Natural killer cell treated with Interleukin-12 subunit alpha and Interleukin-12 subunit beta and Interleukin-15 and Interleukin-18, amount 100 ng/mL, for 72 hours (primary cell): ENCODE measurements at places on chromosomes 1 and 21.

DNA sequence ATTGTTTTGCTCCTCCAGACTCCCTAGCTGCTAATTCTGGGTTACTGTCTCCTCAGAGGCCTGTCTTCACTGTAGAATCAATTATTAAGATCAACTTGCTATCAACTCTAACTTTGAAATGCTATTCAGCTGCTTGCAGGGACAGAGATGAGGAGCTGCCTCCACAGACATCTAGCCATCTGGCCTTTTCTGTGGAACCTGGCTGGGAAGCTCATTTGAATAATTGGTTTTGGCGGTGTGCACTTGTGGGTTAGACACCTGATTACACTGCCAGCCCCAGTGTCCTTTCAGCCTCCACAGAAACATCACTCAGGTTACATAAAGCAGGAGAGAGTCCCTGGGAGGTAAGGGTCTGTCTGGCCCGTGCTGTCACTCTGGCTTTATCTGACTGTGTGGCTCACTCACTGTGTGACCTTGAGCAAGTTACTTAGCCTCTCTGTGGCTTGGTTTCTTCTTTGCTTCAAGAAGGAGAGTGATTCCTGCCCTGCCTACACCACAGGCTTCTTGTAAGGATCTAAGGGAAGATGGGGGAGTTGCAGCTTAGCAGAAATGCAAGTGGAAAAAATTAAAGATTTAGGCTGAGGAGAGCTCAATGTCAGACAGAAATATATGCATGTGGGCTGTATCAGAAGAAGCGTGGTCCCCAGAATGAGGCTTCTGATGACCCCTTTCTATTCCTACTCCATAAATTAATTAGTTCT lies 131.6 kb downstream of the BEND5 start:
- no peak for DNase-seq

- DNase-seq, result no peak
These were observed 91.7 kb downstream of the TBX15 start for GRCh38 chr1:118896416-118896815.

DNA sequence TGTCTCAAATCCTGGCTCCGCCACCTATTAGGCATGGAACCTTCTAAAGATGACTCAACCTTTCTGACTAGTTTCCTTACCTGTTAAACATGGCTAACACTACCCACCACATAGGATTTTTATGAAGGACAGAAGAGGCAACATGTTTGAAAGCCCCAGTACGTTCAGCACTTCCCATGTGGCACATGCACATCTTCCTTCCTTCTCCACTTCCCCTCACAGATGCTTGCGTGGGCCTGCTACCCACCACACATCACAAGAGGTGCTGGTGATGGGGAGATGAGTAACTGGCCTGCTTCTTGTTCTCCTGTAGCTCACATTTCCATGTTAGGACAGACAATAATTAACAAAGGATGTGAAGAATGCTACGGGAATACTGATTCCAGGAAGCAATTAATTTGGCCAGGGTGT lies 7.1 kb downstream of the ZBTB21 start:
- DNase-seq, result no peak

GRCh38 chr1:53089478-53090226 lies 27.6 kb downstream of the PODN start:
- no peak for DNase-seq

DNA sequence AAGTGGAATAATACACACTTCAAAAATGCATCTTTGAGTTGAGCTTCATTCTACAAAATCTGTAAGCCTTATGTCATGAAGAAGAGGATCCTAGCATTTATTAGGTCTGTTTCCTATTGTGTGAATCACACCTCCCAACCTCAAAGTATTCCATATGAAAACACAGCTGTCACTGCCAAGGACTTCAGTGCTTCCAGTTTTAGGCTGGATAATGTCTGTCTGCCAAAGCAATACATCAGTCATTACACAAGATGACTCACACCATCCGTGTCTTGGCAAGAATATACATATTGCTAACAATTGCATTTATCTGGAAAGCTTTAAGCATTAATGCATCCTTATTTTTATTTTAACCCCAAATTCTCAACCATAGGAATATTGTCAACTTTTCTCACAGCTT lies 125.7 kb upstream of the TMPRSS15 start:
- no peak for DNase-seq

DNA sequence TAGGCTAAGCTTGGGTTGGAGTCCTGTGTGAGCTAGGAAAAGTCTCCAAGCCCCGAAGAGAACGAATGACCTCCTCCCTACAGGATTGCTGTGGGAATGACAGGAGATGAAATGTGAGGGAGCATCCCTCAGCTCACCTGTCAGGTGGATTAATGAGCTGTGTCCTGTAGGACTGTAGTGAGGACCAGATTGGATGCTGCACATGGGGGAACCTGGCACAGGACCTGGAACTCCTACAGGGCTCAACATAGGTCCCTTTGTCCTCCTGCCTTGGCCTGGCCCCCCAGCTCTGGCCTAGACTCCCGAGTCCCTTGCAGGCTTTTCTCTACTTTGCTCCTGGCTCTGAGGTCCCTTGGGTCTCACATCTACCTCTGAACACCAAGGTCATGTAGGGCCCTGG lies 155.7 kb downstream of the PTPRU start:
- DNase-seq, result no peak

DNA sequence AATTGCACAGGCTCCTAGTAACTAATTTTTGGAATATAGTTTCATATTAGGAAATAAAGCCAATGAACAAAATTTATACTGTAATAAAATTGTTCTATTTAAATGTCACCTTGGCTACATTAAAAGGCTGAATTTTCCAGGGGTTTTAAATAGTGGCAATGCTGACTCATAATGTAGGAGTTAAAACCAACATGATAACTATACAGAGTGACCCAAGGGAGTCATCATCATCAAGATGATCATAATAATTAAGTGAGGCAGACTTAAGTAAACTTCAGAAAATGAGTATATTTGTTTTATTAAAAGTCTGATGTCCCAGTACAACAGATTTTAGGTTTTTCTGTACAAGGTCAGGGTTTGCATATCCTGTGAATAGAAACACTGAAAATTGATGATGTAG lies 183.4 kb downstream of the PLPPR4 start:
- DNase-seq, result no peak

DNA sequence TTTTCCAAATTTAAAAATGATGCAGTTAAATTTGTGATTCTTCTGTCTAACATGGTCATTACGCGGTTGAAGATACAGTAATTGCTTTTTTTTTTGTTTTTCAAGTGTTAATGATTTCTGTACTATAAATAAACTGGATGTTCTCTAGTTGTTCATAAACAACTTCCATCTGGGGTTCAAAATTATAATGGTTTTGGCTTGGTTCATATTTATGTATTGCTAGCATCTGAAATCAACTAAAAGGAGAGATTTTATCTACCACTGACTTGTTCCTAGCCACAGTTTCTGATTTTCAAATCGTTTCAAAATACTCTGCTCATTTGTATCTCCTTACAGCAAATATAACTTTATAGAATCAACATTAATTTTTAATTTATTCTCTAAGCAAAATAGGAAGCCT lies 35.2 kb upstream of the PLPPR4 start:
- no peak for DNase-seq

DNA sequence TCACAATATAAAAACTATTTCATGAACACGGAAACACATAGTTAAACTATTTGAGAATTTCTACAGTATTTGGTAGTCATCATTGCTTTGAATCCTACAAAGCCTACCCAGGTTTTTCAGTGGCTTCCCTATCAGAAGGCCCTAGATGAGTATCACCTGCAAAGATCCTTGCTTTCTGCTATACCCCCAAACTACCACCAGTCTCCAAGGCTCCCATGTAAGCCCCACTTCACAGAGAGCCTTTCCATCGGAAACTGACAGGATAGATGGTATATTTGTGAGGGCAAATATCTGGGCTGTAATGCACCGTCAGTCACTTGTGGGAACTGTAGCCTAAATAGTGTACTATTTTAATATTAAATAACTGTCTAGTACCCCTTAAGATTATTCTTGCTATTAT lies 674.3 kb downstream of the BRINP3 start:
- DNase-seq, result no peak

- no peak for DNase-seq
These were observed 9.1 kb upstream of the METTL13 start for GRCh38 chr1:171772312-171772711.

DNA sequence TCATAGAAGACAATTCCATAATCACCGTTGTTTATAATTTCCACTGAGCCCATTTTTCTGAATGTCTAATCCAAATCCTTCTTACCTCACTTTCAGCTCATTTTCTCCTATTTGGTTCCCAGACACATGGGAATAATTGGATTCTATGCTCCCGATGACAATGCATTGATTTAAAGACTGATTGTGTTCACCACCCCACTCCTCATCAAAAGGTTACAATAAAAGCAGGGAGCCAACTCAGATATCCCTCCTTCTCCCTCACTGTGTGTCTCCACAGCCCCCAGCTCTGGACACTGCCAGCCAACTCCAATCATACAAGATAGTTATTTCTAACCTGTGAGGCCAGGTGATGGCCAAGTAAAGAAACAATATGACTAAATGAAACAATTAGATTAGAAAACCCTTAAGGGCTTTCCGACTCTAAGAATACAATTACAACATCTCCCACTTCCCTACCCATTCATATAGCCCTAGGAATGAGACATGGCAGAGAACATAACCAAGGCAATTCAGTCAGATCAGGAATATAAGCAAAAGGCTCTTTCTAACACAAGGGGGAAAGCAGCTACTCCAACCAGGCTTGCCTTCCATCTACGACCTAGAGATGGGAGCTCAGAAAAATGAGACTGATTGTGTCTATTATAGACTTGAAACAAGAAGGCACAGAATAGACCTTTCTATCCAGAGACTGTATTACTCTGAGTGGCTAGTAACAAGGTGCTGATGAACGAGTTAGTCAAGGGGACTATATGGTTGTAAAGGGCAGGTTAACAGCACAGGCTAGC lies 28.5 kb upstream of the CADM3 start:
- no peak for DNase-seq

- DNase-seq, result no peak
These were observed 853 bp downstream of the TTC22 start for GRCh38 chr1:54800041-54800898.

DNA sequence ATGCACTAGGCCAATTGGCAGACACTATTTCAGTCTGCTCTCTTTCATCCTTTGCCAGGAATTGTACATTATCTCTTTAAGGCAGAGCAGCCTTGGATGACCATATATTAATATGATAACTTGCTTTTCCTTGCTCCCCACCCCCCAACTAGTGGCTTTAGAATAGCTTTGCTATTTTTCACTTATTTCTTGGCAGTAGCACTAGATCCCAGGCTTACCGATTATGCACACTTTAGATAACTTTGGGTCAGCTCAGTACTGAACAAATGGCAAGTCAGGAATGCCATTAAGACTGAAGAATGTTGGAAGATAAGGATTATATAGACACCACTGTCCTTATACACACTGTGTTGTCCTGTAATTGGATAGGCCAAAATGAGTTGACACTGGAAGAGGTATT lies 146.4 kb downstream of the FGGY start:
- DNase-seq, result no peak

DNA sequence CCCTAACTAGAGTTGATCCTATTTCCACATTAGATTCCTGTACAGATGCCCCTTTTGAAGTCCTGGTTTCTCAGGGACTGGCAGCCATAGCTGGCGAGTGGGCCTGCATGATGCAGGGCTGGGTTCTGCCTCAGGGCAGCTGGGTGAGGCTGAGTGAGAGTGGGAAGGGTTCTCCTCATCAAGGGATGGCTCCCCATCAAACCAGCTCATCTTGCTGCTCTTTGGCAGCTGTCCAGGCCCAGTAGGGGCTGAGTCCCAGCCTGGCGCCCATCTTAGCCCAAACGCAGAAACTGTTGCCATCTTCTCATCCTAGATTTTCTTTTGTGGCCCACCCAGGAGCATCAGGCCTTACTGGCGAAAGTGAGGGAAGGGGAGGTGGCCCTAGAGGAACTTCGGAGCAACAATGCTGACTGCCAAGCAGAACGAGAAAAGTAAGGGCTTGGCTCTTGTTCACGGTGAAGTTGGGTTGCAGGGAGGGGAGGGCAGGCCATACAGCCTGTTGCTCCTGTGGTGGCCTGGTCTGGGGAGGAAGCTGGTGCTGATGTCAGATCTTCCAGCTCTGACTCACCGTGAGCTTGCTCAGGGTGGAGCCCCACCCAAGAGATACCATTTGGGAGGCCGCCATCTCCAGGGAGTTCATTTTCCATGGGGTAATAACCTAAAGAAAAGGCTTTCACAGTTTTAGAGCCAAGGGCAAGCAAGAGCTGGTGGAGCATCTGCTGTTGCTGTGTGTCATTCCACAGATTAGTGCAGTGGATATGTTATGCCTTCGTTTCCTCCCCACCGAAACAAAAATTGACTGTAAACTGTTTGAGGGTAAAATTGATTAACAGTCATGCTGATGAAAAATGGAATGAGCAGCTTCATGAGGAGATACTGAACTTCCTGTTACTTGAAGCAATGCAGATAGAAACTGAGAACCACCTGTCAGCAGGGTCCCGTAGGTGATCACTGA lies 34.7 kb downstream of the TUFT1 start:
- no peak for DNase-seq

DNA sequence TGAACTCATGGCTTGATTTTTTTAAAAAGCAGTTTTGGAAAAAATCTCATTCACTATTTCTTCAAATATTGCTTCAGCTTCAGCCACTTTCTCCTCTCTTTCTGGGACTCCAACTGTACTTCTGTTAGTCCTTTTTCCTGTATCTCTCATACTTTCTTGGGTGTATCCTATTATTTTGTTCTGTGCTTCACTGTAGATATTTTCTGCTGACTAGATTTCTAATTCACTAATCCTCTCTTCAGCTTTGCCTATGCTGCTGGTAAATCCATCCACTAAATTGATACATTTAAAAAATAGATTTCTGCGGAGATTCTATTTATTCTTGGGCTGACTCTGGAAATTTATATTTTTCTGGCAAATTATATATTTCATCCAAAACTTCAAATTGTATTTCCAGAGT lies 4.9 kb upstream of the KCNE2 start:
- DNase-seq, result no peak

GRCh38 chr1:210817385-210818275 lies 316.3 kb downstream of the KCNH1 start:
- no peak for DNase-seq

GRCh38 chr1:84665703-84666317 lies 24.5 kb downstream of the SSX2IP start:
- no peak for DNase-seq

GRCh38 chr1:110291241-110292030 lies 47.7 kb upstream of the RBM15 start:
- DNase-seq, result no peak

DNA sequence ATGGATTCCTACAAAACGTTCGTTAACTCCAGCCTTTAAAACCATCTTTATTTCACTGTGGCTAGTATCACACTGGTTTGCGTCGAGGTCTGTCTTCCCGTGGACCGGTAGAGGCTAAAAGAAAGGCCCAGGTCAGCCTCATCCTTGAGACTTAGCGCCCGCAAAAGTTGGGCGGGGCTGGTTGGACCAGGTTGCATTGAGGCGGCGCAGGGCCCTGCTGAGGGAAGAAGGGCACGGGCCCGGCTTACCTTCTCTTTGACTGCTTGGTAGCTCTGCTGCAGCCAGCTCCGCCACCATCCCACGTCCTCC lies 455 bp downstream of the BSDC1 start:
- no peak for DNase-seq

- DNase-seq, result no peak
These were observed 719.9 kb upstream of the TMPRSS15 start for GRCh38 chr21:19123525-19123924.

- no peak for DNase-seq
These were observed 150.6 kb upstream of the HMGB4 start for GRCh38 chr1:33713058-33713877.
